ENCODE measurements at places on chromosomes 13 and 19.

DNA sequence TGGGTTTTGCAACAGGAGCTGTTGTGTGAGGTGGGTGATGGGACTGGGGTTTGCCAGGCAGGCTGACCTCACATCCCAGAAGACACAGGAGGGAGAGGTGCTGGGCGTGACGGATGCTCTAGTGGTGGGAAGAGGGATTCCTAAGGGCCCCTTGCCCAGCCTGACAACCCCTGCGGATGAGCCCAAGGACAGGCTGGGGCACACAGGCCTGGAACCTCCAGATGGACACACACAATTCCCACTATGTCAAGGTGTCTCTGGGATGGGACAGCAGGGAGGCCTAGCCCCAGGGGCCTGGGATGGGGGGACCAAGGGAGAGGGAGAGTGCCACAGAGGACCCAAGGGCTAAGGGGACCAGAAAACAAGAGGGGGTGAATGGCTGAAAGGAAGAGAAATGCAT, 191.5 kb downstream of the ZNF536 start:
- DNase-seq, result no peak

DNA sequence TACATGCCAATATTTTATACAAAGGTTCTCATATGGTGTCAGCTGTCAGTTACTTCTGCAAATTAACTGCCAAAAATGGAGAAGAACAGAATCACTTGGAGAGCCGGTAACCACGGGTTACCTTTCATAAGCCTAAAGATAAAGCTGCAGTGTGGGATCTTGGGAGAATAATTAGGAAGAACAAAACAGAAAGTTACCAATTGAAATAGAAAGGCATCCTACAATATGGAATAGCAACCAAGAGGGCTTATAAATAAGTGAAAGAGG, 74.2 kb downstream of the TSHZ3 start:
- no peak for DNase-seq

GRCh38 chr19:2699413-2700140, 2.9 kb downstream of the GNG7 start:
- no peak for DNase-seq

DNA sequence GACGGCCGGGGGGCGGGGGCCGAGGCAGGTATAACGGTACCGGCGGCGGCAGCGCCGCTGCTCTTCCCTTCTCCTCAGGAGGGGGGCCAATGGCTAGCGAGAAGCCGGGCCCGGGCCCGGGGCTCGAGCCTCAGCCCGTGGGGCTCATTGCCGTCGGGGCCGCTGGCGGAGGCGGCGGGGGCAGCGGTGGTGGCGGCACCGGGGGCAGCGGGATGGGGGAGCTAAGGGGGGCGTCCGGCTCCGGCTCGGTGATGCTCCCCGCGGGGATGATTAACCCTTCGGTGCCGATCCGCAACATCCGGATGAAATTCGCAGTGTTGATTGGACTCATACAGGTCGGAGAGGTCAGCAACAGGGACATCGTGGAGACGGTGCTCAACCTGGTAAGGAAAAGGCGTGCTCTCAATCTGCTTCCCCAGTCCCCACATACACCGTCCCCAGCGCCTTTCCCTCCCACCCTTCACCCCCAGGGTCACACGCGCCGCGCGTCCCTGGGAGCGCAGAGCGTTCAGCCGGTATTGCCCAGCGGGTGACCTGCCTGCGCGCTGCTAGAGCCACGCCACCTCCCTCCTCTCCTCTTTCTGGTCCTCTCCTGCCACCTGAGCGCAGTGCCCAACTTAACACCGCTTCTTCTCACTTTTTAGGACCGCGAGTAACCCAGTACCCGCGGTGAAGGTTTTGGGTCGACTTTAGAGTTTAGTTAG, 814 bp downstream of the NBEA start:
- peak; percentile 62 for DNase-seq

- DNase-seq, result no peak
Measured at GRCh38 chr13:95115525-95115924, 185.7 kb downstream of the ABCC4 start.

- DNase-seq, result no peak
Measured at GRCh38 chr13:38483623-38484022, 134.0 kb downstream of the UFM1 start.

DNA sequence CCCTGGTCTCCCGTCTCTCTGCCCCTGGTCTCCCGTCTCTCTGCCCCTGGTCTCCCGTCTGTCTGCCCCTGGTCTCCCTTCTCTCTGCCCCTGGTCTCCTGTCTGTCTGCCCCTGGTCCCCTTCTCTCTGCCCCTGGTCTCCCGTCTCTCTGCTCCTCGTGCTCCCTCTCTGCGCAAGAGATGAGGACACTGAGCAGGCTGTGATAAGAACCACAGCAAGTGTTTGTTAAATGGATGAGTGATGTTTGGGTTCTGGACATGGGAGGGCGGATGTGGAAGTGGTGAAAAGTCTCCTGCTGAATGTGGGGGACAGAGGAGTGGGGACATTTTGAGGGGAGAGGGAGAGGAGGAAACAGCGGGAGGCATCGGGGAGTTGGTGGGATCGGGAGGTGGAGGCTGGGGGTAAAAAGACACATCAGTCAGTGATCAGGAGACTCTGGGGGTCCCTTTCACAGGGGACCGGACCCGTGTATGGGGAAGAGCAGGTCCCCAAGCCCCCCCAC, 8.0 kb downstream of the NPAS1 start:
- no peak for DNase-seq

- no peak for DNase-seq
Measured at GRCh38 chr19:14731200-14731599, 41.4 kb downstream of the ZNF333 start.

DNA sequence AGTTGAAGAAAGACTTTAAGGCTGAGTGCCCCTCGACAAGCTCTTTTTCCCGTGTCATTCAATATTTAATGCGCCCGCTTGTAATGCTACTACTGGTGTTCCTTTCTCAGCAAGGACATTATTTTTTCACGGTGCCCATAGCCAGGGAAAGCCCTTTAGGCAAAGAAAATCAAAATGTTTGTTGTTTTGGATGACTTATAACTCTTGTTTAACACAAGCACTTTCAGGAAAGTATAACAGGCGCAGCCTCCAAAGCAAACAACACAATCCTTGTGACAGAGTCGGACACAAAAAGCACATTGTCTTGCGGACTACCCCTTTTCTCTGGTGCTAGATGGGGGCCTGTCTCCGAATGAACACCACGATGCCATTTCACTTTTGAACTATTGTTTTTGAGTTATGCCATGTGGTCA, 12.4 kb downstream of the ZIC5 start:
- no peak for DNase-seq

- DNase-seq, result no peak
Measured at GRCh38 chr19:31132753-31133110, 216.5 kb downstream of the TSHZ3 start.

DNA sequence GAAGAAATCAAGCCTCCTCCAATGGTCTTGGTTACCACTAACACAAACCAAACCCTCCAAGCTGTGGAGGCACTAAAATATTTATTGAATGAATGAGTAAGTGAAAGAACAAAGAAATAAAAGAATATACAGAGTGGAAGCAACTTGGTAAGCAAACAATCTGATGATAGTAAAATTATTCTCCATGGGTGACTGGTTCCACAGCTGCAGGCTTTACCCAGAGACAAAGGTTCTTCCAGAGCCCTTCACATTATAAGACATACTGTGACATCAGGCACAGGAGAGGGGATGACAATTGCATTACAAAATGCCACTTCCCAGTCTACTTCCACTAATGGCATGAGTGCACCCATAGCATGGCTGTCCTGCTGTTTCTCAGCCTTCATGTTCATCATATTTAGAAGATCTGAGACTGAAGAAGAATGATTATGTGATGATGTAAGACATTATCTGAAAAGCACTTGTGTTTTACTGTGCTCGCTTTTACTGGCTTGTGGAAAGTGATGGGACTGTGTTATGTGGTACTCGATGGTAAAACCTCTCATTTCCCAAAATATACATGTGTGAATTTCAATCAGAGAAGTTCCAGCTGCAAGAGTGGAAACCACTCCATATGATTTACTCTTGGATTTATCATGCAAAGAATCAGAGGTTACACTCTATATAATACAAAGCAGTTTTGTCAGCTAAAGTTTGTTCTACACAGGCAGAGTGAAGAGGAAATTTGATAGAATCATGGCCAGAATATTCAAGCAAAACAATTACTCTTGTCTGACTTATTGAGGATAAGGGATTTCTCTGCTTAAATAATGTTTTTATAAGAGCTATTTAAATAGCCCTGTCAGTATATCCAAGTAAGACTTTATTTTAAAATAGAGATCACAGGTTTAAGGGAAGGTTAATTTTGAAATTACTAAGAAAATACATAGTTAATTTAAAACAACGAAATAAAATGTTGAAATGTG, 220.2 kb upstream of the NBEA start:
- peak; percentile 82 for DNase-seq

- DNase-seq, result no peak
Measured at GRCh38 chr13:112706171-112706570, 16.3 kb downstream of the ATP11A start.

GRCh38 chr19:19064098-19064722, 416 bp downstream of the SLC25A42 start:
- DNase-seq, result no peak

DNA sequence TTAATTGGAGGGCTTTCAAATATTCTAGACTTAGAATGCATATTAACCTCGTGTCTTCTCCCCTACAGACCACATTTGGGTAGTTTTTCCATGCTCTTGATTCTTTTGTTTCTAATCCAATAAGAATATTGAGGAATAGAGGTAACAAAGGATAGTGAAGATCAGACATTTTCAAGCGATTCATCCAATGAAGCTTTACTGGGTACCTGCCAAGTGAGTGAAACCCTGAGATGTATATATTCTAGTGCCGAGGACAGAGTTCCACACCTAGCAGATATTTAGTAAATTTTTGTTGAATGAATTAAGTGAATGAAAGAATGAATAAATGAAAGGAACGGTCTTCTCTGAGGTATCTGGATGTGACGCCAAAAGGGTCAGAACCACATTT, 442 bp upstream of the RFC3 start:
- DNase-seq, result no peak

DNA sequence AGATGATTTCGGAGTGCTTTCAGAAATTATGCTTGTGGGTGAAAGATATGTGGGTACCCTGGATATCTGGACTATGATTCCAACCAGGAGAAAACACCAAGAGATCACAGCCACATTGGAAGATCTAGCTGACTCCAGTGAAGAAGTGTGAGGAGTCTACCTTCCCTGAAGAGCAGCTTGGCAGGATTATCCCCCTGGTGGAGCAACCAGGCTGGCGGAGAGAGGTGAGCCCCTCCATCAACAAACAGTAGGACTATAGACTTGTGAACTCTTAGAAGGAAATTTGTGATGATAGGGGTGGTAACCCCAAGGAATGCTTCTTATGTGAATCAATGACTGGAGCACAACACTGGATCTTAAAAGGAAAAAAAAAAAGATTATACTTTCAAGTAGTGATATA, 47.8 kb upstream of the DIAPH3 start:
- DNase-seq, result no peak

GRCh38 chr19:38361633-38362075, 12.7 kb upstream of the PSMD8 start:
- DNase-seq, result peak; percentile 83

- DNase-seq, result peak; percentile 52
Measured at GRCh38 chr19:54481326-54481930, 8.3 kb upstream of the CDC42EP5 start.

- no peak for DNase-seq
Measured at GRCh38 chr19:6979399-6979798, 41.8 kb downstream of the MBD3L2B start.

DNA sequence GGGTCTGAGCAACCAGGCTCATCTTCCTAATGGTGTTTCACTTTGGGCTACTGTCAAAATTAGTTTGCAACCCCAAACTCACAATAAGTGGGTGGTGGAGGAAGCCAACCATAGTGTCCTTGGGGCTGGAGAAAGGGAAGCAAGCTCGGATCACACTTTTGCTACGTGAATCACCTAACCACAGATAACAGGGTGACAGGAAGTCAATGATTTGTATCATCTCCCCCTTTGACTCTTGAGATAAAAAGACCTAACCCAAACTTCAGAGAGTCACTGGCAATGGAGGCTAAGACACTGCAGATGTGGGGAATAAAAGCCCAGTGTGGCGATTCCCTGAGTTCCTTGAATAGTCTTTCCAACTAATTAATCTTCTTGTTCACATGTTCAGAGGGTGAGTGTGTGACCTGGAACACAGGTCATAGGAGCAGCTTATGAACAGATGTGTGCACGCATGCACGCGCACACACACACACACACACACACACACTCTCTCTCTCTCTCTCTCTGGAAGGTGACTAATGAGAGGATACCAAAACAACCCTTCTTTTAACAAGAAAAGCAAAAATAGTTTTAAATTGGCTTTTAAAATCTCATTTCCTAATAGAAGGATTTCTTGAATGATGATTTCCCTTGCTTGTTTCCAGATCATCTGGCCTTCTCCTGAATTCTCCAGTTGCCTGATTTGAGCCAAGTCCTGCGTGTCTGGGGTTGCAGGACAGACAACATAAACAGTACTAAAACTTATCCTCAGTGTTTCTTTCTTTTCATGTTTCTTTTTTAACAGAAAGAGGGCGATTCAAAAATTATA, 21.2 kb upstream of the DOCK9 start:
- no peak for DNase-seq

DNA sequence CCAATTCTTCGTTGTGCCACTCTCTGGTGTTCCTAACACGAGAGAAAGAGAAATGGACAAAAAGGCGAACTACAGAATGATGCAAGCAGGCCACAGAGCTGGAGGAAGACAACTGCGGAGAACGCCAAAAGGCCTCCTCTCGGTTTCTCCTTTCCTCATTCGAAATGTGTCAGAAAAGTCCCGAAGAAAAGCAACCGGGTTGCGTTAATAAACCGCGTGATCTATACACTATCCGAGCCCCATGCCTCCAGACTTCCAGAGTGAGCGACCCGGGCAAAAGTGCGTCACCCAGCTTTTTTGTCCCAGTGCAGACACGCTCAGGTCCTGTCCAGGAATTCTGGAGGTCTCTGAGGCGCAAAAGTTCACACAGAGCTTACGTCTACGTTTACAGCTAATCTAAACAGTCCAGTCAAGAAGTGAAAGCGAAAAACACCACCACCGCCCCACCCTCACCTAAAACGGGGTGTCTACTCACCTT, 413 bp downstream of the N4BP2L2 start:
- DNase-seq, result no peak

DNA sequence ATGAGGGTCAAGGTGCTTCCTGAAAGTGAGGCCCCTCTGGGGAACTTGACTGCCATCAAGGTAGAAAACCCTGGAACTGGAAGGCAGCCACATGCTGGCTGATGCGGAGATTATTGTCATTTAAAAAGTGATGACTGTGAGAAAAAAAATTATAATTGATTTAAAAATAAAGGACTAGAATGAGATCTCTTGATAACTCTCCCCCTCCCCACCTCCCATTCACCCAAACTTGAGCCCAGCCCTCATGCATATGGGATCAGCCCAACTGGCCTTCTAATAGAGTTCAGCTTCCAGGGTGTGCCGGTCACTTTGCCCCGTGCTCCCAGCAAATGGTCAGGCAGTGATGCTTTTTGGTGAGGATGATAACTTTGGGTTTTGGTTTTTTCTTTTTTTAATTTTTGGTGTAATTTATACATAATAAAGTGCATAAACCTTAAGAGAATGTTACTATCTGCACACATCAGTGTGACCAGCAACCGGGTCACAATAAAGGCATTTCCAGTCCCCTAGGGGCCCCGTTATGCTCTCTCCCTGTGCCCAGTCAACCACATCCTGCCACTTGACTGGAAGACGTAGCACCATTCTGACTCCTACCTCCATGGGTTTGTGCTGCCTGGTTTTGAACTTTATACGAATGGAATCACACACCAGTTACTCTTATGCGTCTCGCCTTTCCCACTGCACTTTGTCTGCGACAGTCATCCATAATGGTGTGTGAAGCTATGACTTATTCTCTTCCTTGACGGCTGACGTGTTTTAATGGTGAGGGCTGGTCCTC, 187.9 kb downstream of the USP12 start:
- no peak for DNase-seq

Measured in SK-N-DZ (cell line).